ENCODE measurements at places on chromosomes 6 and 20.

GRCh38 chr20:60219984-60220562 is 261.9 kb downstream of the CDH26 start:
- H3K4me3 ChIP-seq, result no peak overlapping the region
- no peak overlapping the region for H3K27ac ChIP-seq
- DNase-seq, result no peak
- H3K4me1 ChIP-seq, result no peaks in the 10 kb centered on the region
- H3K36me3 ChIP-seq, result no peaks in the 10 kb centered on the region
- H3K27me3 ChIP-seq, result no peaks in the 10 kb centered on the region

GRCh38 chr20:50245498-50246366 is 55.1 kb downstream of the CEBPB start:
- H3K27ac ChIP-seq, result no peak overlapping the region
- no peaks in the 10 kb centered on the region for H3K36me3 ChIP-seq
- no peak for DNase-seq
- no peak overlapping the region for H3K4me3 ChIP-seq
- no peaks in the 10 kb centered on the region for H3K4me1 ChIP-seq

DNA sequence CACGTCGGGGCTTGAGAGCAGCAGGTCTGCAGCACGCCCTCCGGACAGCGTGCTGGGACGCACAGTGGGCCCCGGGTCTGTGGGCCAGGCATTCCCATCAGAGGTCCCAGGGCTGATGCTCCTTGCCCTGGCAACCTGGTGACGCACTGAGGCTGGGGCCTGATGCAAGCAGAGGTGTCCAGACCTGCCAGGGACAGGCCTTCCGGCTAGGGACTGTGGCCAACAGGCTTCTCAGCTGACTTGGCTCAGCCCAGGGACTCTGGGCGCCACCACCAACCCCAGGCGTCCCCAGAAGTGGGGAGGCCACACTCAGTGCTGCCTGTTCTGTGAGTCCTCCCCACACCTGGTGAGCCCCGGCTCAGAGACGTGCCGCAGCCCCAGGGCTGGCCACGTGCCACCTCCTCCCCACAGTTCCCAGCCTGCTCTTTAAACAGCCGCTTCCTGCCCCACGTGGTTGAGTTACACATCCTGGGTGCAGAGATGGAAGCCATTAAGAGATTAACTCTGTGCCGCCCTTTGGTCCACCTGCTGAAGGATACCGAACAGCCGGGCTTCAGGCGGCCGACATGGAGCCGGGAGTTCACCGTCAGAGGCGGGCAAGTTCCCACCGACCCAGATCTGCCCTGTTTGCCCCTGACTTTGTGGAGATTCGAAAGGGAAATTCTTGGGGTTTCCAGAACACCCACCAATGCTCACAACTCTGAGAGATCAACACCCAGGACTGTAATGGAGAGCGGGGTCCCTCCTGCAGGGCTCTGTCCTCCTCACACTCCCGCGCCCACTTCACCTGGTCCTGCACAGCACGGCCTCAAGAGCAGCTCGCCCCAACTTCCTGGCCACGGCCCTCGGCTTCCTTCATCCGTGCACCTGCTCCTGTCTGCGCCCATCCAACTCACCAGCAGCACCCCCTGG is 37.6 kb upstream of the ZBP1 start:
- no peaks in the 10 kb centered on the region for H3K36me3 ChIP-seq
- H3K27me3 ChIP-seq, result no peaks in the 10 kb centered on the region
- no peak for DNase-seq
- no peak overlapping the region for H3K4me3 ChIP-seq
- no peak overlapping the region for H3K27ac ChIP-seq

- no peak overlapping the region for H3K27ac ChIP-seq
- peaks cover 25% of the 10 kb centered on the region for H3K4me1 ChIP-seq
- DNase-seq, result no peak
- peaks cover 44% of the 10 kb centered on the region for H3K36me3 ChIP-seq
Measured at GRCh38 chr20:62902926-62903615, 23.2 kb downstream of the DIDO1 start.

- no peak for DNase-seq
- H3K4me3 ChIP-seq, result no peak overlapping the region
- no peak overlapping the region for H3K27ac ChIP-seq
- no peaks in the 10 kb centered on the region for H3K27me3 ChIP-seq
- H3K36me3 ChIP-seq, result no peaks in the 10 kb centered on the region
Measured at GRCh38 chr20:44733341-44734069, 12.2 kb upstream of the KCNK15 start.
